Activated CD8-positive, alpha-beta memory T cell treated with anti-CD3 and anti-CD28 coated beads for 4 hours (primary cell): ENCODE measurements at places on chromosomes 13 and 19.

DNA sequence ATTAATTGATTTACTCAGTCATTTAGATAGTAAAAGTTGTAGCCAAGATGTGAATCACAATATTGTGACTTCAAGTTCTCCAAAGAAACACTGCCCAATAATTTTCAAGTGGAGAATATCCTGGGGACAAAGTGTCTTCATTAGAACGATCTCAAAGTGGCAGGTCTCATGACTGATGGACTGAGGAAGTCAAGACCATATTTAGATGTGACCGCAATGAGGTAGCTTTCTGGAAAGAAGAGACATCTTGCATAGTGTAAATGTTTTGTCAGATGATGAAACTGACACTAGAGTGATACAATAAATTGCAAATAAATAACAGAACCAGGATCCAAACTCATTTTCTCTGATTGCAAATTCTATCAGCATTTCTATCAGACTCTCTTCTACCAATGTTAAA, 1476.9 kb downstream of the EFNB2 start:
- DNase-seq, result no peak

DNA sequence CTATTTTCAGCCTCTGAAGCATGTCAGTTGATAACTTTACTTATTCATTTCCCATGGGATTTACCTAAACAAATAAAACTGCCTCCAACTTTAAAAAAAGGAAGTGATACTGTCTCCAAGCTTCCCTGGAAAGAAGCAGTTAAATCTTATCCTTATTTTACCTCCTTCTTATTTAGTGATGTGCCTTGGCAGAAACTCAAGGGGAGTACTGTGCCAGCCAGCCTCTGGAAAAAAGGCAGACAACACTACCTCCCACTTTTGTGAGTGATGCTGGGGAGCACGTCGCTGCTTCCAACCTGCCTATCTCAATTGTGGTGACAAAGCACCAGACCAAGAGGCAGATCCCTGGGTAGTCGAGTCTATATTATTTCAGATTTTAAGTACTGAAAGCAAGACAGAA, 765.6 kb downstream of the DIAPH3 start:
- DNase-seq, result no peak

GRCh38 chr19:13082192-13083007, 20.3 kb downstream of the LYL1 start:
- DNase-seq, result no peak

DNA sequence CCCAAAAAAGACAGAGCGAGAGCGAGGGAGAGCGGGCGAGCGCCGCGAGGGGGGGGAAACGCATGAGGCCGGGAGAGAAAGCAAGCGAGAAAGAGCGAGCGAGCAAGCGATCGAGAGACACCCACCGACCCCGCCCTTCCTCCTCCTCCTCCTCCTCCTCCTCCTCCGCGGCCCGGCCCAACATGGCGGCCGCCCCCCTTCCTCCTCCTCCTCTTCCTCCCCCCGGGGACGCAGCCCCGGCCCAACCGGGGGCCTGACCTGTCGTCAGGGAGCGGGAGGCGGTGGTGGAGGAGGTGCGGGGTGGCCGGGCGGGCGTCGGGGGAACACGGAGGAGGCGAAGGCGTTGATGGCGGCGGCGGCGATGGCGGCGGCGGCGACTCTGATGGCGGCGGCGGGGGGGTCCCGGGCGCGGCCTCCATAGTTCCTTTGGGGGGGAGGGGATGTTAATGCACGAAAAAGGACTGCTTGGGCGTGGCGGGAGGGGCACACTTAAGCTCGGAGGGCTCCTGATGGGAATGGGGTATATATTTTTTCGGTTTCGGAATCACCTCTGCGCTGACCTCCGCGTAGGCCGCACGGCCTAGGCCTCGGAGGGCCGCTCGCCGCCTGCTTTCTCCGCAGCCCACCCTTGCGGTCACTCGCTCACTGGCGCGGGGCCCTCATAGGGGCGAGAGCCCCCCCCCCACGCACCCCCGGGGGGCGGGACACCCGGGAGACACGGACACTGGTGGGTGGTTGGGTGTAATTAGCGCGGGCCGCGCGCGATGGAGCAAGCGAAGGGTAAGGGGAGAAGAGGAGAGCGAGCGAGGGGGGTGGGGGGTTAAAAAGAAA, 1.2 kb downstream of the ZC3H4 start:
- peak; percentile 88 for DNase-seq

DNA sequence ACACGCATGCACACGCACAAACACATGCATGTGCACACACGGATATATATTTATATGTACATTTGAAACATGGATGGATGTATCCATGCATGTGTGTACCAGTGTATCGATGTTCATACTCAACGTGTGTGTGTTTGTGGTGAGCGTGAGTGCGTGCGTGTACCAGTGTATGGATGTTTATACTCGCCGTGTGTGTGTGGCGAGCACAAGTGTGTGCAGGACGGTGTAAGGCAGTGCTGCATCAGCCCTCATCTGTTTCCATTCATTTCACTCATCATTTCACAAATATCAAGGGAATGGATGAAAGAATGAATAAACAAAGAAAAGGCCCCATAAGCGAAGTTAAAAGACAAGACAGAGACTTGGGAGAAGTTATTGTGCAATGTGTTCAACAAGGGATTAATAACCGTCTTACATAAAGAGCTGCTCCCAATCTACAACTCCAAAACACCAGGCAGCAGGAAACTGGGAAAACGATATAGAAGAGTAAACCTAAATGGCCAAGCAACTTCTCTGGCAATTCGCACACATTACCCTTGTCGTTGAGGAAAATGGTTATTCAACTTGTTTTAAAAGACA, 21.7 kb upstream of the MIER2 start:
- no peak for DNase-seq

- DNase-seq, result no peak
These were observed 148.1 kb downstream of the NHLRC3 start for GRCh38 chr13:39186205-39186875.

DNA sequence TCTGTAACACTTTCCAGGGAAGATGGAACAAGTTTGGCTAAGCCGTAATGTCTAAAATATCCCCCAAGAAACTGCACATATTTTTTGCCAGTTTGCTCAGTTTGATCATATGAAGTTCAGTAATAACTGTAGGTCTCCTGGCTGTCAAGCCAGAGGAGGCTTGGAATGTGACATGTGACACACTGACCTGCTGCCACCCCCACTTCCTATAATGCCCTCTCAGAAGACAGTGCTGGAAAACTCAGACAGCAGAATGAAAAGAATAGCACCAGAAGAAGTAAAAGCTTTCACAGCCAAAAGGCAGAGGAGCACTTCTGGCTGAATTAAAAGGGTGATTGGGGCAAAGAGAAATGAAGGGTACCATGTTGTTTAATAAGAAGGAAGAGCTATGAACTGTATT, 67.4 kb upstream of the UBAC2 start:
- no peak for DNase-seq

DNA sequence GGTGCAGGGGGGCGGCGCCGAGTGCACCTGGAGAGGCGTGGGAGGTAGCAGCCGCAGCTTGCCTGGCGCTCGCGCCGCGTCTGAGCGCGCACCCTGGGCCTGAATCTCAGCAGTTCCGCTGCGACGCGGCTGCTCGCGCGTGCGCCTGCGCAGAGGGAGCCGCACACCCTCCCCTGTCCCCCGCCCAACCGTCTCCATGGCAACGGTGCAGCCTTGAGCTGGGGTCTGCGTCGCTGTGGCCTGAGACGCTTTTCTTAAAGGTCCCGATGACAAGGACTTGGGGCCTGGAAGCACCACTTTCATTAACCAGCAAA, at the start of gene PNMA8B:
Gene PNMA8B (minus strand): TSS at position 82 of the 314 bp plus-strand sequence. CDS start 402 bp downstream, outside the sequence.
- DNase-seq, result no peak

GRCh38 chr13:109652531-109652930, 133.9 kb downstream of the IRS2 start:
- no peak for DNase-seq

DNA sequence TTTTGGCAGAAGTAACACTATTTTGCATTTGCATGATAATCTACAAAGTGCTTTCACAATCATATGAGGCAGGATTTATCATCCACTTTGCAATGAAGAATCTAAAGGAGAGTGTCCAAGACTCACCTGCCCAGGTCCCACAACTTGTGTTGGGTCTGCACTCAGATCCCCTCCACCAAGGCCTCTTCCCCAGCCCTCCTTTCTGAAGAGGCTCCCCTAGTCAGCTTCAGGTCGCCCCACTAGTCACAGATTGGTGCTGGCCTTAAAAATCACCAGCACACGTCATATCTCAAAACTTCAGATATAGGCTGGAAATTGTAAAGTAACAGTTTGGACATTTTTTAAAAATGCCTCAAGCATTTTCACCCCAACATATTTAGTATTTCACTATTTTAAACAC, 17.5 kb downstream of the ATP7B start:
- no peak for DNase-seq

DNA sequence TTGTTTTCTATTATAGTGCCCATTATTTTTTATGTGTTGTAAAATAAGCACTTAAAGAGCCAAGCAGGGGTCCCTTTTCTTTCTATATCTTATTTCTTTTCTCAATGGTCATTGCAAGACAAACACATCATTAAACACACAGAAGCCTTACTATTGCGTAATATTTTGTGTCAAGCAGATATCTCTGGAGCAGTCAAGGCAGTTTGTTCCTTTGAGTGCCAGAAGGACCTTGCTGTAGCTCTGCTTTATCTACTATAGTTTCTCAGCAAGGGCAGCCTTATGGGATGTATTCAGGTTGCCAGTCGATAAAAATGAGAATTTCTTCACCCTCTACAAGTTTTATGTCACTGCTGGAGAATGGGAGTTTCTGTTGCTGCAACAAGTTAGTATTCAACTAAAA, 319.3 kb downstream of the TDRD3 start:
- DNase-seq, result no peak

DNA sequence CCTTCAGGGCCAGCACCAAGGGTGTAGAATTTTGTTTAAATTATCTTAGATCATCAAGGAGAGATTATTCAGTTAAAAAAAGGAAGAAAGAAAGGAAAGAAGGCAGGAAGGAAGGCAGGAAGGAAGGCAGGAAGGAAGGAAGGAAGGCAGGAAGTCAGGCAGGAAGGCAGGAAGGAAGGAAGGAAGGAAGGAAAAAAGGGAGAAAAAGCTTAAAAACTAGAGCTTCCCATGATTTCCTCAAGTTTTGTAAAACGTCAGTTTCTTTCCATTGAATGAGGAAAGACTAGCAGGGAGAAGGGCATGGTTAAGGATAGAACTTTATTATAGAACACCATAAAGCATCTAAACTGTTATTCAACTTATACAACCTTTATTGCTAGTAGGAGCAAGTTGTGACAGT, 2672.0 kb upstream of the PCDH20 start:
- DNase-seq, result no peak

DNA sequence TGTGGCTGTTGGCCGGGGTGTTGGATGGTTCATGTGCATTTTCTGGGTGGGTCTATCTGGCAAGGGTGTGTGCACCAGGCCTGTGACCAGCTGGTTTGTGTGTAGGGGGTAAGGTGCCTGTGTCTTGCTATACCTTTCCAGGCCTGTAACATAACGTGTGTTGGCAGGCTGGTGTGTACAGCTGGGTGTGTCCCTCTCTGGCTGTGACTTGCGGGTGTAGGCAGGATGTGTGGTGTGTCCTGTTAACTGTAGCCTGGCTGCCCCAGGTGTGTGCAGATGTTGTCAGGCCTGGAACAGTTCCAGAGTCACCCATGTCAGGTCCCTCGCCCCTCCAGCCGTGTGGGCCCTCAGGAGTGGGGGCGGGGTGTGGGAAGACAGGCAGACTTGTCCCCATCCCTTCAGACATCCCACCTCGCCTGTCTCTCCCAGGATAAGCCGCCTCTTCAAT, 9.8 kb downstream of the KCTD15 start:
- no peak for DNase-seq

DNA sequence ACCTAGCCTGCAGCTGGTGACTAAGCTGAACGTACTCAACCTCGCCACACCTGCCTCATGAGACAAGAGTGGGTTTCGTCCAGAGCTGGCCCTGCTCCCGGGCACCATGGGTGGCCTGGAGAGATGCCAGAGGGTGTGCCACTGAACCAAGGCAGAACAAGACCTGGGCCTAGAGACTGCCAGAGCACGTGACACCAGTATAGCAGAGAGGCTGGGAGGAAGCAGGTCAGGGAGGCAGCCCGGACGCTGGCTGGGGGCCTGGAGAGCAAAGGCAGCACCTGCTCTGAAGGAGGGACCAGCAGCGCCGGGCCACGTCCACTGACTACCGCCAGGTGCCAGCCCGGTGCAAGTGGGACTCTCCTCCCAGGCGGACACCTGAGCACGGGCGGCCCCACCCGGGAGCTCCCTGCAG, 7.3 kb upstream of the C13orf46 start:
- no peak for DNase-seq

GRCh38 chr13:46676378-46676725, 120.6 kb downstream of the ESD start:
- no peak for DNase-seq

DNA sequence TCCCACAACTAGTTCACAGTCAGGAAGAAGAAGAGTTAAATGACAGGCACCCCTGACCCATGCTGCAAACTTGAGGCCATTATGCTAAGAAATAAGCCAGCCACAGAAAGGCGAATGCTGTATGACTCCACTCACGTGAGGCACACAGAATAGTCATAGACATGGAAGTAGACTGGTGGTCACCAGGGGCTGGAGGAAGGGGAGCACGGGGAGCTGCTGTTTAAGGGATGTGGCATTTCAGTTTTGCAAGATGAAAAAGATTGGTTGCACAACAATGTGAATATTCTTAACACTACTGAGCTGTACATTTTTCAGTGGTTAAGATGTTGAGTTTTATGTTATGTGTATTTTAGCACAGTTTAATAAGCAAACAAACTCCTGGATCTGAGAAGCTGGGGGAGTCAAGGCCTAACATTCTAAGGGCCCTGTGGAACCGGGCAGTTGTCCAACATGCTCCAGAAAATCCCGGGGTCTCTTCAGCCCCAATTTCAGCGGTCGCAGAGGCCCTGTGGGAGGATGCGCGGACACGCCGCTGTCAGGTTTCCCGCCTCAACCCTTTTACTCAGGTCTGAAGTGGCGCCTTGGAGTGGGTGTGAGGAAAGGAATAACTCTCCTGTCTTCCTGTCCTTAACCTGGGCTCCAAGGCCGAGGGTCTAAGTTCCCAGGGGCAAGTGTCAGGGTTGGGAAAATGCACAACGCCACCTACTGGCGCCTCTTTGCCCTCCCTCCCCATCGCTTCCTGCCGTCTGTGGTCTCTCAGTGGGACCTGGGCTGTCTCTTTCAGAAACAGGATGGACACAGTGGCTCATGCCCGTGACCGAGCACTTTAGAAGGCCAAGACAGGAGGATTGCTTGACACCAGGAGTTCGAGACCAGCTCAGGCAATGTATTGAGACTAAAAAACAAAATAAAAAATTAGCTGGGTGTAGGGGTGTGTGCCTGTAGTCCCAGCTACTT, 4.4 kb upstream of the TMEM272 start:
- DNase-seq, result no peak

DNA sequence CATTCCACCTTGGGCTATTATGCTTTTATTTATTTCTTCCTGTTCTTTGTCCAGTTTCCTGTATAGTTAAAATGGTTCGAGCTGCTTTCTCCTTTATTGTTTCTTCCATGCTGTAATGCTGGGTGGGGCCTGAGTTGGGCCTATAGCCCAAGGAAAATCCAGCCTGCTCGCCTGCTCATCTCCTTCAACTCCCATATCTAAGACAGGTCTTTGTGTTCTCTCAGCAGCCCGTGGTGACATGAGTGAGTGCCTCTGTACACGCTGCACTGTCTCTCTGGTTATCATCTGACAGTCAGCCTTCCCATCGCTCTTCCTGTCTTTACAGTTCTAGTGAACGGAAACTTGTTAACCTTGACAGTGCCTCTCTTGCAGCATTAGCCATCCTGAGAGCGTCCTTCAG, 221.9 kb upstream of the SLC10A2 start:
- no peak for DNase-seq

GRCh38 chr13:110116072-110116487, 190.9 kb downstream of the COL4A1 start:
- DNase-seq, result no peak

GRCh38 chr13:21328836-21329477, 130.1 kb downstream of the ZDHHC20 start:
- DNase-seq, result no peak

GRCh38 chr19:46618670-46619231, 6.1 kb downstream of the PTGIR start:
- DNase-seq, result no peak
